Vagina (tissue), 2 donors: ENCODE measurements at places on chromosomes 2 and 18. TPM values are rescaled to one million over a fixed set of nuclear protein-coding genes. Genes with fewer than 3 reads are reported as not detected.

- H3K27me3 ChIP-seq = no peaks in the 10 kb centered on the region
- H3K4me3 ChIP-seq = no peak overlapping the region
- no peak for DNase-seq
- no peaks in the 10 kb centered on the region for H3K36me3 ChIP-seq
- peaks cover 3% of the 10 kb centered on the region for H3K4me1 ChIP-seq
These were observed 167.3 kb downstream of the MAIP1 start for GRCh38 chr2:200122683-200123082.

DNA sequence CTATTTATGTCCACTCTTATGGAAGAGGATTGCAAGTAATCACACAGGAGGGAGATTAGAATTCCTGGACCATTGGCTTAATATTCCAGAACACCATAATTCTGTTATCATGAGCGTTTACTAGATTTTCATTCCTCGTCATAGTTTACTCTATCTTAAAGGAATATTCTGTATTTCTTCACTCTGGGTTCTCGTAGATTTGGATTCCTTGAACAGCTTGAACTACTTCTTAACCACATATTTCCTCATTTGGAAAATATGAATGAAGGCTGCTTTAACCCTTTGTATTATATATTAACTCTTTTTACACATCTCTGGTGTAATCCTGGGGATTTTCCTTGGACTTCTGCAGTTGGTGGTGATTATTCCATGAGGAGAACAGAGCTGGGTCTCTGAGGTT, 46.3 kb upstream of the CCBE1 start:
- DNase-seq = no peak
- no peaks in the 10 kb centered on the region for H3K36me3 ChIP-seq
- H3K4me1 ChIP-seq = no peaks in the 10 kb centered on the region
- H3K27me3 ChIP-seq = no peaks in the 10 kb centered on the region

The TUBA3D gene
- total RNA-seq = 0.74 TPM

DNA sequence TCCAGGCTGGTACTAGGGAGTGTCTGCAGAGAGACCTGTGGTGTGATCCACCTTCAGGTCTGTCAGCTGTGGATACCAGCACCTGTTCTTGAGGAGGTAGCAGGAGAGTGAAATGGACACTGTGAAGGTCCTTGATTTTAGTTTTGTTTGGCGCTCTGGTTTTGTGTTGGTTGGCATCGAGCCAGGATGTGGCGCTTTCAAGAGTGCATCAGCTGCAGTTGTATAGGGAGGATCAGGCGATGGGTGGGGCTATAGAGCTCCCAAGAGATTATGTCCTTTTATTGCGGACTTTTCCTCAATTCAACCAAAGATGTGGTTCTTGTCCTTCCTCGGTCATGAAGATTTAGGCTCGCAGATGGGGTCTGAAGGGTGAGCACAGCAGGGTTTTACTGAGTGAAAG, 37.5 kb downstream of the SLC39A10 start:
- H3K27me3 ChIP-seq = no peaks in the 10 kb centered on the region
- no peaks in the 10 kb centered on the region for H3K36me3 ChIP-seq
- no peaks in the 10 kb centered on the region for H3K4me1 ChIP-seq
- no peak overlapping the region for H3K4me3 ChIP-seq
- no peak for DNase-seq

The ZNG1B gene
- total RNA-seq = 19.2 TPM

The RNASEH1 gene
- 17.2 TPM for total RNA-seq

The SLC11A1 gene
- total RNA-seq = 36.6 TPM

- no peak for DNase-seq
- no peaks in the 10 kb centered on the region for H3K4me1 ChIP-seq
- no peaks in the 10 kb centered on the region for H3K27me3 ChIP-seq
These were observed 12.2 kb downstream of the MYCN start for GRCh38 chr2:15952451-15953146.

The ESPNL gene
- 0.74 TPM for total RNA-seq

The PLEKHH2 gene
- total RNA-seq = 27.5 TPM

GRCh38 chr2:145068509-145068908, 548.6 kb upstream of the ZEB2 start:
- DNase-seq = no peak
- H3K4me1 ChIP-seq = peaks cover 27% of the 10 kb centered on the region
- H3K4me3 ChIP-seq = no peak overlapping the region
